ENCODE measurements at places on chromosomes 7 and 10. TPM values are rescaled to one million over a fixed set of nuclear protein-coding genes. Genes with fewer than 3 reads are reported as not detected.

GRCh38 chr7:140403878-140404564 lies at the start of gene RAB19:
Gene RAB19 (plus strand): TSS chr7:140404058. CDS start chr7:140407647, 3,589 bp downstream.
- H3K27ac ChIP-seq, result no peak within 1 kb of the TSS
- DNase-seq, result no peak
- no peaks in the 10 kb centered on the region for H3K4me1 ChIP-seq
- no peak within 1 kb of the TSS for H3K4me3 ChIP-seq
- no peaks in the 10 kb centered on the region for H3K36me3 ChIP-seq

GRCh38 chr7:146510088-146510680 lies 393.6 kb downstream of the CNTNAP2 start:
- no peak overlapping the region for H3K27ac ChIP-seq
- H3K27me3 ChIP-seq, result no peaks in the 10 kb centered on the region
- DNase-seq, result no peak

- no peaks in the 10 kb centered on the region for H3K4me1 ChIP-seq
- peak within 1 kb of the TSS; percentile 87 for H3K27ac ChIP-seq
- no peaks in the 10 kb centered on the region for H3K36me3 ChIP-seq
- H3K27me3 ChIP-seq, result no peaks in the 10 kb centered on the region
These were observed at the start of gene FBXW4 for GRCh38 chr10:101694674-101695403. Gene FBXW4 (minus strand): TSS chr10:101695170. CDS start chr10:101695105, 65 bp downstream.

FRA10AC1 gene
- 32.5 TPM for total RNA-seq

DNA sequence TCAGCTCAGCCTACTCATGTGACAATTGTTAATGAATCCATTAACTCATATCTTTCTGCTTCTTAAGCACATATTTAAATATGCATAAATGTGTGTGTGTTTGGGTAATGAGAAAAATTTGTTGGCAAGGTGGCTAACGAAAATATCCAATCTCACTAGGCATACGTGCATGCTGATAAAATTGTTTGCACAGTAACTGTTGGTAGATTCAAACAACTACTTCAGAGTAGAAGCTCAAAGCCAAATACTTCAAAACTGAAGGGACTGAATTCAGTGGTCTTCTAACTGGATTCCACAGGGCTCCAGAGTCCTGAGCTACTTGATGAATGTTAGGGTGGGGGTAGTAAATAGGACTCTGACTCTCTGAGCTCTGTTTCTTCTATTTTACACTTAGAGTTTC lies 757.0 kb downstream of the GRM8 start:
- no peaks in the 10 kb centered on the region for H3K36me3 ChIP-seq
- no peak overlapping the region for H3K27ac ChIP-seq
- H3K4me1 ChIP-seq, result no peaks in the 10 kb centered on the region
- no peak overlapping the region for H3K4me3 ChIP-seq
- no peak for DNase-seq

FAM25G gene
- total RNA-seq, result not detected

DNA sequence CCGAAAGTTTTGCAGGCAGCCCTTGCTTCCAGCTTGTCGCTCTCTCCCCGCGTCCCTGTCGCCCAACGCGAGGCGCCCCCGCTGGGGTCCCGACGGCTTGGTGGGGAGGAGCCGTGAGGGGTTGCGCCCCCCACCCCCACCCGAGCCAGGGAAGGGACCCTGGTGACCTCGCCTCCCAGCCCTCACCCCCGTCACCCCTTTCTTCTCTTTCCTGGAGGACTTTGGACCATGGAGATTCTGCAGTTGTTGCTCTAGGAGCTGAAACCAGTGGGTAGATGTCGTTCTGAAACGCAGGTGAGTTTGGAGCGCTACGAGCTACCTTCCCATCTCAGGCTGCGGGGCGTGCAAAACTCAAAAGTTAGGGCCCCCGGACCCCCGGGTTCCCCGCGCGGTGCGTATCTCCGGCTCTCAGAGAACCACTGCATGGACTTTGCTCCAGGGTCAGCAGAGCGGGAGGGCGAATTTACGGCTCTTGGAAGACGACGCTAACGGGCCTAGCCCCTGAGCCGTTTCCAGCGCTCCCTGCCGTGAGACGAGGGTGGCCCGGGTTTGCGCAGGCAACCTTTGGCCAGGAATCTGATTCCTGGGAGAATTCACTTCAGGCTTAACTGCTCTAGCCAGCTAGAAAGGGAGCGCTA lies 684 bp upstream of the ATXN7L1 start:
- H3K27ac ChIP-seq, result no peak overlapping the region
- H3K4me1 ChIP-seq, result no peaks in the 10 kb centered on the region
- peak overlapping the region; percentile 32 for H3K4me3 ChIP-seq
- H3K27me3 ChIP-seq, result no peaks in the 10 kb centered on the region

ELN gene
- total RNA-seq, result 556 TPM

DNA sequence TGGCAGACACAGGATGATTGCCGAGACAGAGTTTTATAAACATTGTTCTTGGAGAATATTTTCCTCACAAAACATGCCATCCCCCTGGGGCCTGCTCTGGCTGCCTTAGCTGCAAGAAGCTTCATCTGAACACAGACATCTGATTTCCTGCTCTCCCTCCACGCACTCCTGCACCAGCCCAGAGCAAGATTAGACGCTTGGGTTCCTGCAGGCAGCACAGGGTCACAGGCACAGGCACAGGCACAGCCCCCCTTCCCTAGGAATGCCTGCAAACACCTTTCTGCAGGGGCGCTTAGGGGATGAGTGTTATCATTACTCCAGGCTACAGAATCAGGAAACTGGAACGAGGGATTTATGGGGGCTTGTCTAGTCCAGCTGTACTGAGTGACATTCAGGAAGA lies 450.3 kb downstream of the GRID1 start:
- DNase-seq, result no peak
- no peaks in the 10 kb centered on the region for H3K27me3 ChIP-seq
- H3K4me3 ChIP-seq, result no peak overlapping the region
- H3K4me1 ChIP-seq, result no peaks in the 10 kb centered on the region

GRCh38 chr10:21238717-21239116 lies 286.8 kb downstream of the SKIDA1 start:
- H3K27me3 ChIP-seq, result no peaks in the 10 kb centered on the region
- no peaks in the 10 kb centered on the region for H3K36me3 ChIP-seq
- DNase-seq, result no peak
- no peak overlapping the region for H3K4me3 ChIP-seq
- H3K27ac ChIP-seq, result no peak overlapping the region

GRCh38 chr7:149104749-149105148 lies 14.2 kb upstream of the ZNF786 start:
- H3K4me3 ChIP-seq, result no peak overlapping the region
- no peak for DNase-seq
- no peaks in the 10 kb centered on the region for H3K4me1 ChIP-seq
- no peak overlapping the region for H3K27ac ChIP-seq

DNA sequence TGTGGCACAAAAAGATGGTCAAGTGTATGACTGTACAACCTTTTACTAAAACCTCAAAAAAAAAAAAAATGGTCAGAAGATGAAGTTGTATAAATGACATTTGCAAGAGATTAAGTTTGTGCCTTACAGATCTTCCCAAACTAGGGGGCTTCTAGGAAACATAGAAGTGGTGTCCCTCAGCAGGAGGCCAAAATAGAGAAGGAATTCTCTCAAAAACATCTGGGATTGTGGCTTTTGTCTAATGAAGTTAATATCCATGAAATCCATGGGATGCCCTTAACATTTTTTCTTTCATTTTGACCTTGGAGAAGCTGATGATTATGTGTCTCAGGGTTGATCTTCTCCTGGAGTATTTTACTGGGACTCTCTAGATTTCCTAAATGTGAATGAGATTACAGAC lies 62.2 kb downstream of the CASD1 start:
- no peaks in the 10 kb centered on the region for H3K4me1 ChIP-seq
- no peak overlapping the region for H3K4me3 ChIP-seq
- H3K27ac ChIP-seq, result no peak overlapping the region
- no peak for DNase-seq

All from aorta (tissue), 5 donors.